ENCODE measurements at places on chromosomes 12 and 14. TPM values are rescaled to one million over a fixed set of nuclear protein-coding genes. Genes with fewer than 3 reads are reported as not detected.
A peak's percentile ranks its signal among the peaks of the same experiment; 100 is the strongest.

- DNase-seq, result no peak
These were observed 27.6 kb upstream of the ISM2 start for GRCh38 chr14:77526266-77526665.

DNA sequence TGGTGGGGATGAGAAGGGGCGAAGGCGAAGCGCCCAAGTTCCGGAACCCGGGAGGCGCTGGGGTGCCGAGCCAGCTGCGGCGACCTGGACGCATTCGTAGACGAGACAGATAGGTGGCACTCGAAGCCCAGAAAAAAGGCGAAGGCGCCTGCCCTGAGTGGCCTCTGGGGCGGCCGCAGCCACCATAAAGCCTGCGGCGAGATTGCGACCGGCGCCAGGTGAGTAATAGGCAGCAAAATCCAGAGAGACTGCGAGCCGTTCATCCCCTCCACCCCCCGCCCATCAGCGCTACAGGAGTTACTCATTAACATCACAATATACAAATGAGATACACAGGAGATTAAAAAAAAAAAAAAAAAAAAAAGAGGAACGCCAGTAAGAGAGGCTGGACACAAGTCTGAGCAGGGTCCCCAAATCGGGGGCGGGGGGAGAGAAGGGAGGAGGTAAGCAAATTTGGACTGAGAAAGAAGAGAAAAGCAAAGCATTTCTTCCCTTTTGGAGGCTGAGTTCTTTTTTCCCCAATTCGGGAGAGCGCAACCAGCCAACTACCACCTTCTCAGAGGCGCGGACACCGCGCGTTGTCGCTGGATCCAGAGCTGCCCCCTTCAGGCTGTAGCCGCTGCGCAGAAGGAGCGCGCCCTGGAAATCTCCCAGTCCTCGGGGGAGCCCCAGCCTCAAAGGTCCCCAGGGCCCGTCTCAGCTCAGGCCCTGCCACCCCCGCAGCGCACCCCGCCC is 15.7 kb downstream of the TBX3 start:
- no peak for DNase-seq

DNA sequence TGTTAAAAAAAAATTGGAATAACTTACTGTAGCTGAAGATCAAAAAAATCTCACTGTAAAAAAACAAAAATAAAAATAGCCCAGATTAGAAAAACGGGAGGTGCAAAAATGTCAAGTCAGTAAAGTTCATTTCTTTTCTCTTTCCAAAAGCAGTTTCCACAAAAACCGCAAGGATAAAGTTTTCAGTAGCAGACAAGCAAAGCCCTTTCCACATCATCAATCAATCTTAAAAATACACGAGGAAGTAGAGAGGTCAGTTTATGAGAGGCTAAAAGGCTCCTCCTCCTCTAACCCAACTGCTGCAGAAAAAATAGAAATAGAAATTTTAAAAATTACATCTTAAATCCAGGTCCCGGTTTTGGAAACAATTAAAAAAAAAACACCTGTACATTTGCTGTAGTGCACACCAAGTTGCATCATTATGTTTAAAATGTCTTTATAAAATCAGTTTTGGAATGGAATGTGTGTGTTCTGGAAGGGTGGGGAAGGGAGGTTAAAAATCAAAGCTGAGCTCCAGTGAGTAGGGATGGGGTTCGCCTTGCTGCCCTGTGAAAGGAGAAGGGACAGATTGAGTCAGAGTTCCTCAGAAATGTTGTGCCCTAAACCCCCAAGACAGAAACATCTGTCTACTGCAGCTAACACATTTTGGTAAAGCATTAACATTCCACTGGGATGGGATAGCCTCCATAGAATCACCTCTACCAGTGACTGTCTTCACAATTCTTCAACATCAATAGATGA is 5.8 kb downstream of the HNRNPC start:
- no peak for DNase-seq

DNA sequence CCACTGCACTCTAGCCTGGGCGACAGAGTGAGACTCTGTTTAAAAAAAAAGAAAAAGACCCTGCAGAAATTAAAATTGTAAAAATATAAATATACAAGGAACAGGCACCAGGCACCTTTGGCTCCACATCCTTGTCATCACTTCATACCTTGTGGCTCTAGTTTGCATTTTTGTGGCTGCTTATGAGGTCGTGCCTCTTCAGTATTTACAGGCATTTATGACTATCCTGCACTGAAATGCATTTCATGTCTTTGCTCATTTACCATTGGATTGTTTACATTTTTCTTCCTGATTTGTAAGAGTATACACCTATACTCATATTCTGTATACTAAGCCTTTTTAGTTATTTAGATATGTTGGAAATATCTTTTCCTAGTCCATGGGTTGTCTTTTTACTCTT is 20.1 kb downstream of the BICD1 start:
- DNase-seq, result peak; percentile 50

- no peak for DNase-seq
These were observed 5.4 kb downstream of the RAPGEF3 start for GRCh38 chr12:47753021-47754001.

DNA sequence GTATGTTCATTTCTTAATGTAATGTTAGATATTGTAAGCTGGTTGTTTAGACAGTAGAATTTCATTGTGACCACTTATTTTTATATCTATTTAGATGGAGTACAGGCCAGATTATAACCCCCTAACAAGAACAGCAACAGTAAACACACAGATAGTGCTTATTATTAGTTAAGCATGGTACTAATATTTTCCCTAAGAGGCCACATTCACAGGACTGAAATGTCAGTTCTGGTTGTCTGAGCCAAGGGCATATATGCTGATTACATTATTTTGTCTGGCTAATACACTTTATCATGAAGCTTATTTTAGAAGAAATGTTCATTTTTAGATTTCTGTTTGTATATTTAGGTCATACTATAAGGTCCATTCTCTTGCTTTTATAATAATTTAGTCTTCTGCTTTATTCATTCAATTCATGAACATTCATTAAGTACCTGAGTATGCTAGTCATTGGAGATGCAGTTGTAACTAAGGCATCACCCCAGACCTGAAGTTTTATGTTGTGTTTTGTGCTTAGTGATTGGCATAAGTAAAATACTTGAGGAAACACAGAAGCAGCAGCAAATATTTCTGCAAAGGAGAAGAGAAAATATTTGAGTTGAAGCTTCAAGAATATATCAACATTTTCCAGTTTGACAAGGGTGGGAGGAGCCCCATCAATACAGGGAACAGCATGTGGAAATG is 413.7 kb downstream of the RAD51B start:
- no peak for DNase-seq

Gene TDRD9
- 2.2 TPM for polyA plus RNA-seq

- no peak for DNase-seq
These were observed 55.8 kb upstream of the GALNT9 start for GRCh38 chr12:132384916-132385774.

DNA sequence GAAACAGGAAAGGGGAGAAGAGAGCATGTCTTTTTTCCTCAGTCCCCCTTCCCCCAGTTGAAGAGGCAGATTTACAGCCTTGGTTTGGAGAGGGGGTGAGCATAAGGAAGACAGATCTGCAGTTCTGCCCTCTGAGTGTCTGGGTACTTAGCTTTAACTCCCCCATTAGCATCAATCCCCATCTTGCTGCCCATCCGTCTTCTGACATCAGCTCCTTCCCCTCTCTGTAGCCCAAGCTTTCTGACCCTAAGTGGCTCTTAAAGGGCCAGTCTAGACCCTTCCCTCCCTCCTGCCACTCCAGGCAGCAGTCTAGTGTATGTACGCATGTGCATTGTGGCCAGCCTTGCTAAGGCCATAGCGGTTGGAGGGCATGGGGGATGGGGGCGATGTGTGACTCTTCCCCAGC is 7.3 kb downstream of the GPR84 start:
- DNase-seq, result no peak

Gene KRT83
- 0.07 TPM for polyA plus RNA-seq

- no peak for DNase-seq
These were observed 83.0 kb downstream of the PPFIBP1 start for GRCh38 chr12:27606986-27607385.

Gene STAC3
- 0.12 TPM for polyA plus RNA-seq

GRCh38 chr12:104971306-104971705 is 13.2 kb upstream of the SLC41A2 start:
- DNase-seq, result no peak

Gene APOF
- not detected for polyA plus RNA-seq

DNA sequence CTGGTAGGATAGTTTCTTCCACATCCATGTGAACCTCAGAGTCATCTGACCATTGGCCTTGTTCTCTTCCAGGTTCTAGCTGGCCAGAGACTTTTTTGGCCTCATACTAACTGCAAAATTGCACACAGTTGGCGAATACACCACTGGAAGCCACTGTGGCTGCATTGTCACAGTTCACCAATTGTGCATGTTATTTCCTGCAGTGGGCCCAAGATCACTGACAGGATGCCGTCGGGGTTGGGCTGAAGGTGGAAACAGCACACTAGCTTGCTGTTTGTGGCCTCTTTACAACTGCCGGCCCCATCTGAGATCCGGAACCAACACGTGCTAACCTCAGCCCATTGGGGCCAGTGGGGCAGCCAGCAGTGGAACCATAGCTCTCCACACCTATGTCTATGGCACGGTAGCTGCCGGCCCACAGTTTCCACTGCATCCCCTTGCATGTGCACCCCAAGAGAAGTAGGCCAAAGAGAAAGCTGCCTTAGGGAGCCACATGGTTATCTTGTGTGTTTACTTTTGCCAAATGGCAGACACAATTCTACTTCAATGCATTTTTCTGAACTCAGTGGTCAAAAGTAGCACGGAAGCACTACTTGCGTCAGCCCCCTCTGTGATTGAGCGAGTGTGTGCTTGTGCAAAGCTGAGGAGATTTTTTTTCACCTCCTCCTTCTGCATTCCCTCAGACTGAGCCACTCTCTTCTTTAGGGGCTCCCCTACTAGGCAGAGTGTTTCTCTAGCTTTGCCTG is 464.0 kb downstream of the RAD51B start:
- no peak for DNase-seq

Gene TPH2
- polyA plus RNA-seq, result not detected

DNA sequence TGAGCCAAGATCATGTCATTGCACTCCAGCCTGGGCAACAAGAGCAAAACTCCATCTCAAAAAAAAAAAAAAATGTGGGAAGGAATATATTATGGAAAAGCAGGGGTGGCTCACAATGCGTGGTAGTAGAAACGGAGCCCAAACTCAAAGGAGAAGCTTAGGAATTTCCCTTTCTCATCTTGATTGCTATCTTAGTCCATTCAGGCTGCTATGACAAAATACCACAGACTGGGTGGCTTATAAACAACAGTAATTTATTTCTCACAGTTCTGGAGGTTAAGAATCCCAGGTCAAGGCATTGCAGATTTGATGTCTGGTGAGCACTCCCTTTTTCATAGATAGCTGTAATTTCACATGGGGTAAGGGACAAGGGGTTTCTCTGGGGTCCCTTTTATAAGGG is 153.8 kb upstream of the KRR1 start:
- DNase-seq, result peak; percentile 37

DNA sequence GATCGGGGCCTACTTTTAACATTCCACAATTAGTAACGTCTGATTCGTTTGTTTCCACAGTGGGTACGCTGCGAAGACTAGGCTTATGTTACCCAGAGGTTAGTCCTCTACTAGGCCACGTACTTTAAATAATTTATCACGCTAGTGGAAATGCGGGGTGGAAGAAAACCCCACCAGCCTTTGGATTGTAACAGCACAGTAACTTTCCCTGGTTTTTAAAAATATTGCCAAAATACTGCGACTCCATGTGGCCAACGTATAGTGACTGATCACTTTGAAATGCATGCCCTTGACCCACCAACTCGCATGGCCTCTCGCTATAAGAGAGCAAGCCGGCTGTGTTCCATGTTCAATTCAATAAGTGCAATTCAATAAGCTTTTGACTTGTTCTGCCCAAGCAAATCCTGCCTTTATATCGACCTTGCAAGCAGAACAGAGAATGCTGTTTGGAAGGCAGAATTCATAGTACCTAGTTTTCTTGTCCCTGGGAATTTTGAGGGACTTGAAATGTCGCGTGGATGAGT is 882 bp upstream of the GTF2A1 start:
- no peak for DNase-seq

Gene SELPLG
- 8.1 TPM for polyA plus RNA-seq

DNA sequence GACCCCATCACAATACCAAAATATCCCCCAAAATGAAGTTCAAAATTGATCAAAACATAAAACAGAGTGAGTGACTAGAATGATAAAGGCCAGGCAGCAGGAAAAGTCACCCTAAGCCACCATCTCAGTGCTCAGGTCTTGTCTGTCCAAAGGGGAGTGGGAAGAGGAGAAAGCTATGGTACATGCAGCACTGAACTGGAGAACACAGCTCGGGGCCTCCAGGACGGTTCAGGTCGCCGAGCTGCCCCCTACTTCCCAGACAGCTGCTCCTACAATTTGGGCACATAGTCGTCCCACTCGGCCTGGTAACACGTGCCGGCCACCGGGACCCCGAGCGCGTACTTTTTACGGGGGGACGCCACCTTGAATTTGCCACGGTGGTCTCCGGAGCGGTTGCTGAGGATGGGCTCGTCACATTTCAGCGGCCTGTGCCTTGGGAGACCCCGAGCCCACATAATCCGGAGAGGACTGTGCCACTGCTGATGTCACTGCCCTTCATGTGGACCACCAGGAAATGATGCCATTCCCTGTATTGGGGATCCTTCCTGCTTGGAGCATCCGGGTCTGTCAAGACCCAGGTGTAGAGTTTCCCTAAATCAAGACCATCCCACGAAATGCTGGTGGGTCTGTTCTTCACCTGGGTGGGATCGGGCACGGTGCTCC is 31.6 kb downstream of the AK7 start:
- DNase-seq, result no peak

Gene FAM216A
- polyA plus RNA-seq, result 13.0 TPM

Gene TMEM179
- not detected for polyA plus RNA-seq

DNA sequence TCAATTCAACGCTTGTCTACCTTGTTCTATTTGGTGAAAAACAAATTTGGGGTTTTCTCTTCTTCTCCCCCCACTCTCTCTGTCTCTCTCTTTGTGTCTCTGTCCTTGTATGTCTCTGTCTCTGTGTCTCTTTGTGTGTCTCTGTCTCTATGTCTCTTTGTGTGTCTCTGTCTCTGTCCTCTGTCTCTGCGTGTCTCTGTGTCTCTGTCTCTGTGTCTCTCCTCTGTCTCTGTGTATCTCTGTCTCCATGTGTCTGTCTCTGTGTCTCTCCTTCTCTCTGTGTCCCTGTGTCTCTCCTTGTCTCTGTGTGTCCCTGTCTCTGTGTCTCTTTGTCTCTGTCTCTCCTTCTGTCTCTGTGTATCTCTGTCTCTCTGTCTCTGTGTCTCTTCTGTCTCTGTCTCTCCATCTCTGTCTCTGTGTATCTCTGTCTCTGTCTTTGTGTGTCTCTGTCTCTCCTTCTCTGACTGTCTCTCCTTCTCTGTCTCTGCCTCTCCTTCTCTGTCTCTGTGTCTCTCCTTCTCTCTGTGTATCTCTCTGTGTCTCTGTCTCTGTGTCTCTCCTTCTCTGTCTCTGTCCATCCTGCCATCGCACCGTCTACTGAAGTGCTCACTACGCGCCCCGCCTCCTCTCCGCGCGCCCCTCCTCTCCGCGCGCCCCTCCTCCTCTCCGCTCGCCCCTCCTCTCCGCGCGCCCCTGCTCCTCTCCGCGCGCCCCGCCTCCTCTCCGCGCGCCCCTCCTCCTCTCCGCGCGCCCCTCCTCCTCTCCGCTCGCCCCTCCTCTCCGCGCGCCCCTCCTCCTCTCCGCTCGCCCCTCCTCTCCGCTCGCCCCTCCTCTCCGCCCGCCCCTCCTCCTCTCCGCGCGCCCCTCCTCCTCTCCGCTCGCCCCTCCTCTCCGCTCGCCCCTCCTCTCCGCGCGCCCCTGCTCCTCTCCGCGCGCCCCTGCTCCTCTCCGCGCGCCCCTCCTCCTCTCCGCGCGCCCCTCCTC is 12.8 kb downstream of the LRCOL1 start:
- DNase-seq, result no peak

Gene PIANP
- polyA plus RNA-seq, result 0.59 TPM

GRCh38 chr12:3086211-3086610 is 9.0 kb downstream of the TSPAN9 start:
- DNase-seq, result no peak

Gene OR2AP1
- not detected for polyA plus RNA-seq

Gene NFATC4
- 151 TPM for polyA plus RNA-seq

Gene AICDA
- polyA plus RNA-seq, result not detected

Measured in BJ (cell line).